ENCODE measurements at places on chromosomes 7 and 10.

DNA sequence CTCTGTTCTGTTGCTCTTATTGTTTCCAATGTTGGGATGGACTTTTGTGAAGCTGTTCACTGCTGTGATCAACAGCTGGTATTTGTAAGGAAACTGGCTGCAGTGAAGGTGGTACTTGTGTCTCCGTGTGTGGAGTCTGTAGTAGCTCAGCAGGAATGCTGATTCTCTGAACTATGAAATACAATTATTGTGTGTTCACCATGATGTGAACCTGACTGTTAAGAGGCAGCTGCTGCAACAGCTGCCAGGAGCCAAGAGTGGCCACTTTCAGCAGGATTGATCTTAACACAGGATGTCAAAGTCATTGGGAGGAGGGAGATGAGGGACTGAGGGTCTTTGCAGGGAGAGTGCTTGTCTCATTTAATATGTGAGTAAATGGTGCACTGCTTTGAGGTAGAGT lies 13.9 kb downstream of the VSTM2A start:
- DNase-seq, result no peak

GRCh38 chr7:6071406-6071805 lies 40.2 kb downstream of the ANKRD61 start:
- no peak for DNase-seq

DNA sequence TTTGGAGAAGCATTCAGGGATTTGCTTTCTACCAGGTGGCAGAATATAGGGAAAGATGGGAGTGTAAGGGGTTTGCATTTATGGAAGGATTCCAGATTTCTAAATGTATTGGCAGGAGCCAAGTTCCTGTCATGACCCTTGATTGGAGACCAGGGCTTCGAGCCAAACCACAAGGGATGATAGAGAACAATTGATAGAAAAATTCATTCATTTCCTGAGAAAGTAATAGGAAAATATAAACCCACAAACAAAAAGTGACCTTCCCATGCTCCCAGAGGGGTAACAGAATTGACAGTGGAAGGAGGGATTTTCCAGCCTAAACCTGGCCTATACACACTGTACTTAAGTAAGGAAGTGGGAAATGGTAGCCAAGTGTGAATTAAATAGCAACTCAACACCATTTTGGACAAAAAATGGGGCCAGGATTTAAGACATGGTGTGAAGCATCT lies 22.4 kb upstream of the IFIT2 start:
- no peak for DNase-seq

DNA sequence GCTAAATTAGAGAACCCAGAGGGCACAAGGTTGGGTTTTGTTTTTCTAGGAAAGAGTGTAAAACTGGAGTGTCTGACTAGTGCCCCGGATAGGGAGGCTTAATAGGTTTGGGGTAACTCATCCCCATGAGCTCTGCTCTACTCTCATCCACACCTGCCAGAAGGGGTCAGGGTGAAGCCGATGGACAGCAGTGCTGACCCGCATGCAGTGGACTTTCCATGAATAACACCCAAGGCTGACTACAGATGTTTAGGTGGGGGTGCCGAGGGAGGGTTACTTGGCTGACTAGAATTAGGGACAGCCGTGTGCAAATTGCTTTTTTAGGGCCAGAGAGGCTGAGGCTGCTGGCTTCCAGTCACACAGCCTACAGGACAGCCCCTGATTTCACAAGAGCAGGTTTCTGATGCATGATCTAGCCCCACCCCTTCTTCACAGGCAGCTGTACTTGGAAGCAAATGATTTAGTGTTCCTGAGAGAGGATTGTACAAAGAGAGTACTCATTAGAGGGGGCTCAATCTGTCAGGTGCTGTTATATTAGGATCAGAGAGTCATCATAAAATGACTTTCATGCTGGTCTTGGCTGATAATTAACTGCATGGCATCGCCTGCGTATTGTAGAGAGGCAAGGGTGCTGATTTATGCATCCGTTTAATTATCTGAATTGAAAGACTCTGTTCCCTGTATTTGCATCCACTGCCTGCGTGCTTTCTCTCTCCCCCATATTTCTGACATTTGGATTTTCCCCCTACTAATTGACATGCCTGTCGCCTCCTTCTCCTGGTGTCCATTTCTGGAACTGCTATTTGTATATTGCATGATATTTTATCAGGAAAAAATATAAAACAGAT lies 9.5 kb downstream of the INHBA start:
- DNase-seq, result no peak

DNA sequence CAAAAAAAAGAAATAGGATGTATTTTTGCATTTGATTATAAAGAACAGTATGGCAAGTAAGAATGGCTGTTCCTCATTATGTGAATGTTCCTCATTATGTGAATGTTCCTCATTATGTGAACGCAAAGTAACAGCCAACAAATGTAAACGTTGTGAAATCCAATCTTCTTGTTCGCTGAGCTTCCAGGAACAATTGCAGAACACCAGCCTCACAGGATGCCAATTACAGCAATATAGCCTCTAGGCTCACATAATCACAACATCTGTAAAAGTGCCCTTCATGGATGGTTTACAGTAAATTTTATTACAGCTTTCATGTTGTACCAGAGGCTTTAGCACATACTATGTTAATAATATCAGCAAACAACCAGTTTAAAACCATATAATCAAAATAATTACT lies 71.6 kb downstream of the THSD7A start:
- DNase-seq, result peak; percentile 45

DNA sequence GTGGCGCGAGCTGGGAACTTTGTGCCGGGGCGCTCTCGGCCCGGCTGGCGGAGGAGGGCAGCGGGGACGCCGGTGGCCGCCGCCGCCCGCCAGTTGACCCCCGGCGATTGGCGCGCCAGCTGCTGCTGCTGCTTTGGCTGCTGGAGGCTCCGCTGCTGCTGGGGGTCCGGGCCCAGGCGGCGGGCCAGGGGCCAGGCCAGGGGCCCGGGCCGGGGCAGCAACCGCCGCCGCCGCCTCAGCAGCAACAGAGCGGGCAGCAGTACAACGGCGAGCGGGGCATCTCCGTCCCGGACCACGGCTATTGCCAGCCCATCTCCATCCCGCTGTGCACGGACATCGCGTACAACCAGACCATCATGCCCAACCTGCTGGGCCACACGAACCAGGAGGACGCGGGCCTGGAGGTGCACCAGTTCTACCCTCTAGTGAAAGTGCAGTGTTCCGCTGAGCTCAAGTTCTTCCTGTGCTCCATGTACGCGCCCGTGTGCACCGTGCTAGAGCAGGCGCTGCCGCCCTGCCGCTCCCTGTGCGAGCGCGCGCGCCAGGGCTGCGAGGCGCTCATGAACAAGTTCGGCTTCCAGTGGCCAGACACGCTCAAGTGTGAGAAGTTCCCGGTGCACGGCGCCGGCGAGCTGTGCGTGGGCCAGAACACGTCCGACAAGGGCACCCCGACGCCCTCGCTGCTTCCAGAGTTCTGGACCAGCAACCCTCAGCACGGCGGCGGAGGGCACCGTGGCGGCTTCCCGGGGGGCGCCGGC lies 870 bp downstream of the FZD1 start:
- DNase-seq, result peak; percentile 60

GRCh38 chr10:62115842-62116241 lies 152.8 kb downstream of the RTKN2 start:
- no peak for DNase-seq

DNA sequence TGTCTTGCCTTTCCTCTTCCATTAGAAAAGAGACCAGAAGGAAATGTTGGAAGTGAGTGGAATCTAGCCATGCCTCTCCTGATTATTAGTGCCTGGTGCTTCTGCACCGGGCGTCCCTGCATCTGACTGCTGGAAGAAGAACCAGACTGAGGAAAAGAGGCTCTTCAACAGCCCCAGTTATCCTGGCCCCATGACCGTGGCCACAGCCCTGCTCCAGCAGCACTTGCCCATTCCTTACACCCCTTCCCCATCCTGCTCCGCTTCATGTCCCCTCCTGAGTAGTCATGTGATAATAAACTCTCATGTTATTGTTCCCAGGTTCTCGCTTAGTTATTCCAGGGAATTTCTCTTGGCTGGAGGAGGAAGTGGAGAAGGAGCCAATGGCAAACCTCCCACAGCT lies 4.2 kb downstream of the TMEM176A start:
- DNase-seq, result no peak

- peak; percentile 53 for DNase-seq
Observed at GRCh38 chr7:55557666-55558188, 14.6 kb downstream of the VOPP1 start.

GRCh38 chr7:121924269-121925186 lies 51.6 kb downstream of the PTPRZ1 start:
- DNase-seq, result no peak

- DNase-seq, result no peak
Observed at GRCh38 chr10:88131511-88132139, 268.2 kb downstream of the PTEN start.

GRCh38 chr10:95518455-95519452 lies 42.4 kb downstream of the SORBS1 start:
- no peak for DNase-seq

GRCh38 chr7:123682690-123683089 lies 27.0 kb downstream of the LMOD2 start:
- DNase-seq, result peak; percentile 84

- DNase-seq, result no peak
Observed at GRCh38 chr7:70857793-70858545, 274.0 kb upstream of the GALNT17 start.

- no peak for DNase-seq
Observed at GRCh38 chr10:20948686-20949327, 51.7 kb upstream of the NEBL start.

- no peak for DNase-seq
Observed at GRCh38 chr7:1917221-1918062, 247.4 kb downstream of the ELFN1 start.

DNA sequence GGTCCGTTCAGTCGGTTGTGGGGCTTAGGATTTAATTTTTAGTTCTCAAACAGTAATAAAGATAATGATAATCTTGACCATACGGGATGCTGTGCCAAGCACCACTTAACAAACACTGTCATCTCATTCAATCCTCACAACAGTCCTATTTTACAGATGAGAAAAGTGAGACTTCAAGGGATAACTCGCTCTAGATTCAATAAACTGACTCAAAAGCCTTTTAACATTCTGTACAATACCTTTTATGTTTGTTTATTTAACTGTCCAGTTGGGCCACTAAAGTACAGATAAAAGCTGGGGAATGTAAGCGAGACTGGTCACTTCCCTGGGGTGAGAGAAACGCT lies 437 bp upstream of the CFAP69 start:
- no peak for DNase-seq

- DNase-seq, result no peak
Observed at GRCh38 chr7:44982535-44982923, 3.7 kb upstream of the MYO1G start.

DNA sequence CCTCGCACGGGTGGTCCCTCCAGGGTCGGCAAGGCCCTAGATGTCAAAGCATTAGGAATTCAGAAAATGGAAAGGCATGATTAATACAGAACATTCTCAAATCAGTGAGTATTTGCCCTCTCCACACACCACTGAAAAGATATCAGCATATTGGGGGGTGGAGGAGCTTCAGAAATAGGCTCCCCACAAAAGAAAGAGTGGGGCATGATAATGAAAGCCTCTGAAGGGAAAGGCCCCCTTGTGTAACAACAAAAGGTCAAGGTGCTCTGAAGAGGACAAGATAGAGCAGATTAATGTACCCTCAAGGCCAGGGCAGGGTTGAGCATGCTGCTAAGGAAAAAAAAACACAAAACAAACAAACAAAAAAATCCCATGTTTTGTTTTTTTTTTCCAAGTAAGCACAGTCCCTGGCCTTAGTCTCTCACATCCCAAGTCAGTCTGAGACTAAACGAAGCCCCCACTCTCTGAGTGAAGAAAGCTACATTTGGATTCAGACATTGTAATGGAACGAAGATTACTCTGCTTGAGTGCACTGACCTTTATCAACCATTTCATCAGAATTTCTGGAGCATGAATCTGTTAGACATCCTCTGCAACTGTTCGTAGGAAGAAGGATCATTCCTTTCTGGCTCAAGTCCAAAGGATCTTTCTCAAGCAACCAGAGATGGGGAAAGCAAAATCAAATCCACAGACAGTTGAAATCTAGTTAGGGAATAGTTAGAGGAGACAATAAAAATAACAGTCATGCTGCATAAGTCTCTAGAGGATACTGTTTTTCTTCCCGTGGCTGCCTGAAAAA lies 27.4 kb upstream of the DGKI start:
- DNase-seq, result no peak

DNA sequence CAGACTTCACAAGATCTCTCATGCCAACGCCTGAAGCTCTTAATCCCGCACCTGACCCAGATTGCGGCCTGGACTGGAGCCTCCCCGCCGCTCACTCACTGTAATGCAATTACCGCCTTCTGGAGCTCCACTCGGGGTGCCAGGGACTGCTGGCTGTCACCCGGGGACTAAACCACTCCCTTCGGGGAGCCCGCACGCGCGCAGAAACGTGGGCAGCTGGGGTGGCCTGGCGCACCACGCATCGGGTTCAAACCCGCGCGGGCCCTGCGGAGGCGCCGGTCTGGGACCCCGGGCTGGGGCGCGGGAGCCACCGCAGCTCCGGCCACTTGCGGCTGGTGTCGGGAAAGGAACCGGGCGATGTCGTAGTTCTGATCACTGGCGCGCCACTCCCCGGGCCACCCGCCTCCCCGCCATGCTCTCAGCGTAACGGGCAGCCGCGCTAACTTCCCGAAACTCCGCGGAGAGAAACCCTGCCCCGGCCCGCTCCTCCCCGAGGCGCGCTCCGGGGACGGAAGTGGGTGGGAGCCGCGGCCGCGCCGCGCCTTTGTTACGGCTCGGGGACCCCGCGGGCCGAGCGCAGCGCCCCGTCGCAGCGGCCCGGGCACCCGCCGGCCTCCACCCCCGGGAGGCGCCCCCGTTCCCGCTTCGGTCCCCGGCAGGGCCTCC lies 100.3 kb upstream of the SVIL start:
- DNase-seq, result peak; percentile 51

- DNase-seq, result no peak
Observed at GRCh38 chr7:159115601-159116501, 28.8 kb downstream of the VIPR2 start.

DNA sequence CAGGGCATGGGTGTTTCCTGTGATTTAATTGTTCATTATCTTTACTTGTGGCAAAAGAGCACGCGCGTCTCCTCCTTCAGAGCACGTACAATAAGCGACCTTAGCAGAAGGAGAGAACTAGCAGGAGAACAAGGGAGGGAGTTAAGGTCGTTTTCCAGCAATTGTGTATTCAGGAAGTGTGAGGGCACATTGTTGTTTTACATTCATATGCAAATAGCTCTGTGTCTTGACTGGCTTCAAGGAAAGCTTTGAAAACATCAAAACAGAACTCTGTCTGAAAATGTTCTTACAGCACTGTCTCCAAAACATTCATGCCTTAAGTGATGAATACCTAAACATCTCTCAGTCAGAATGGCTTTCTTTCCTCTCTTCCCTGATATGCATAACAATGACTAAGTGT lies 499.1 kb downstream of the ACTR3B start:
- DNase-seq, result peak; percentile 2

GRCh38 chr10:13528875-13529713 lies at the start of gene BEND7:
BEND7 (minus strand) TSS chr10:13529014; CDS start chr10:13528533, 481 bp downstream.
- peak; percentile 43 for DNase-seq

- DNase-seq, result no peak
Observed at GRCh38 chr7:156236181-156236889, 404.2 kb upstream of the RNF32 start.

DNA sequence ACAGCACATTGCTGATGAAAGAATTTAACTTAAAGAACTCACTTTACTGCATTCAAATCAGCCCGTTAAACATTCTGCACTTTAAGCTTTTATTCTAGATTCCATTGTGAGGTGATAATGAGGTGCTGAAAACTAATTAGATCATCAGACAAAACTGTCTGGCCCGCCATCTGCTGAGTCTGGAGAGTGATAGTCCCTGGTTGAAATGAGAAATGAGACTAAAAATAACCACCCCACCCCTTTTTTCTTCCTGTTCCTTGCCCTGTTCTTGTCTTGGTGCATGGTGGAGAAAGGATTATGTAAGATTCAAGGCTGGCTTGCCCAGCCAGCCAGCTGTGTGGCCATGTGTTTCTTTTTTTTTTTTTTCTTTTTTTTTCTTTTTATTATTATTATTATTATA lies 277.0 kb upstream of the COBL start:
- no peak for DNase-seq
